Activated CD4-positive, alpha-beta T cell treated with anti-CD3 and anti-CD28 coated beads, Interleukin-2, amount 10 ng/mL, durations not matched to agents 7 days and 5 days (primary cell): ENCODE measurements at places on chromosomes 12 and 14. TPM values are rescaled to one million over a fixed set of nuclear protein-coding genes. Genes with fewer than 3 reads are reported as not detected.
A peak's percentile ranks its signal among the peaks of the same experiment; 100 is the strongest.

DNA sequence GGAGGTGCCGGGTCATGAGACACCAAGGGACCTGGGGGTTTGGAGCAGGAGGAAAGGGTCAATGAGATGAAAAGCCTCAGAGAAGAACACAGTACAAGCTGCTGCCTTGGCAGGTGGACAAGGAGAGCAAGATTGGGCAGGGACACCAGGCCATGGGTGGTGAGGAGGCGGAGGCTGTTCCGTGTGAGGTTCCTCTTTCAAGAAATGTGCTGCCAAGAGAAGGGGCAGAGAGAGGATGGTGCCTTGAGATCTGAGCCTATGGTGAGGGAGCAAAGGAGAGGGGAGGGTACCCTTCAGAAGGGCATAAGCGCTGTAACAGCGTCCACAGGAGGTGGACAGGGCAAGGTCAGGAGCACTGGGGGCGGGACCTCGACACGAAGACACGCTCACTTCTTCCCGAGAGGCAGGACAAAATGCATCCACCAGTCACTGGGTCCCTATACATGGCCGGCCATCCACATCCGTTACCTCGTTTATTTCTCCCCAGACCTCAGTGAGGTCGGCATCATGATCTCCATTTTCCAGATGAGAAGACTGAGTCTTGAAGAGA lies 100.2 kb downstream of the B4GALNT3 start:
- DNase-seq, result no peak

DNA sequence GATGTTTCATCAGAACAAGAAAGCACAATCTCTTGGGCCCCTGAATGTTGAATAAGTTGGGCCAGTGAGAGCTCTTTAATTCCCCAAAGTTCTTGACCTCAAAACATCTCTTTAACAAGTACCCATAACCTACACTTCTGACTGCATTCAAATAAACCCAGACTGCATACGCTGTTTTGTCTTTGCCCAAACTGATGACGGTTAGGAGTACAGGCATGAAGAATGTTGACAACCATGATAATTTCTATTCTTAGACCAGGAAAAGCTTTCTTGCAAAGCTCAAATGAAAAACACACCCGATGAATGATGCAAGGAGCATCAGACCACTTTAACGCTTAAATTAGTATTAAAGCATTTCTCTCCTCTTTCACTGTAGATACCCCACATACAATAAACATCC lies 11.7 kb upstream of the RAB3IP start:
- DNase-seq, result no peak

DNA sequence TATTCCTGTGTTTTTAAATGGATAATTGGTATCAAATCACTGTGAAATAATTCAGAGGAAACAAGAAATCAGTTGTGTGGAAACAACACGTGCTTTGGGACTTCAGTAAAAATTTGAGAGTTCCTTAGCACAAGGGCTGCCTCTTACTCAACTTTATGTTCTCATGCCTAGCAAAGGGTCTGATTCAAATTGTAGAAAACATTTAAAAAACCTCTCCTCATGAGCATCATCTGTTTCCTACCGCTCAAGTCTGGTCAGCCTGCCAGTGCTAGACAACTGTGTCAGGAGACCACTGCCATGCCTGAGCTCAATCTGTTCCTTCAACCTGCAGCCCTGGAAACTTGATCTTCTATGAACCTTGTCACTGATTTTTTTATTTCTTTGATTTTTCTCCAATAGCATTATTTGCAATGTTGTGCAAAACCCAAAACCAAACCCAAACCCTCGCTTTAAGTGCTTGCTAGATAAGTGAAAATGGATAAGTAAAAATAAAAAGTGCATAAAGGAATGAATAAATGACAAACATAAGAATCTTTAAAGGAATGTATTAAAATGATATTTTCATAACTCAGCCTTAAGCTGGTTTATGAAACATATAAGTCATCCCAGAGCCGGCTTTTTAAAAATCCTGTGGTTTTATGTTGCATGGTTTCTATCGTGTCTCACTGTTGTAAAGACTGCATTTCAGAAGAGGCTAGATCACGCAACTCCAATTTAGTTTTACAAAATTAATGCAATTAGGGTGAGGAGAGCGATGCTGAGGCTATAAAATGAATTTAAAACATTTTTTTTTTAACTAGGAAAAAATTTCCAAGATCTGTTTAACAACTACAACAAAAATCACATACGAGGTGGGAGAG lies 361.2 kb upstream of the PDE3A start:
- DNase-seq, result no peak

- no peak for DNase-seq
Observed at GRCh38 chr12:77745624-77746023, 85.1 kb upstream of the NAV3 start.

GRCh38 chr14:100621806-100622205 lies 34.6 kb upstream of the BEGAIN start:
- DNase-seq, result no peak

GRCh38 chr12:106508966-106509365 lies 73.8 kb upstream of the RFX4 start:
- DNase-seq, result no peak

DNA sequence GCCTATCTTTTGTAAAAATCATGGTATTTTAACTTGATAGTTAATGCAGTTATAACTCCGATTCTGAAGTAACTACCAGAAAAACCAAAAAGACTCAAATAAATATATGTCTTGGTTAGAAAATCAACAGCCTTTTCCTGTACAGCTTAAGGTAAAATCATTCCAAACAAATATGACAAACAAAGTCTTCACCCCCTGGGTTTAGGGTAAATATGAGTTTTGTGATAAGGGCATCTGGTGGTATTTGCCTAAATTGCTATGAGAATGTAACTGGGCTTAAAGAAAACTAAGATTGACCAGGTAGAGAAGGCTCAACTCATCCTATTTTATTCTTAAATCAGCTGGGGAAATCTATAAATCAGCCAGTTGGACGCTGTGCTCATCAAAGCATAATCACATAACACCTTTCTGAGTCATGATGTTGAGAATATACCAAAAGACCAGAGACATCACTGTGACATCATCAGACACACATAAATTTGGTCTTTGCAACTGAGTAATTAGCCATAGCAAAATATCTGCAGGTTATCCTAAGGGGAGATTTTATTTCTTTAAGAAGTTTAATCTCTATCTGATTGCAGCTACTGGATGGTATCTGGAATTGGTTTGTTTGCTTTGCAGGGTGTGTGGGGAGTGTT lies 133.9 kb downstream of the STXBP6 start:
- no peak for DNase-seq

GRCh38 chr14:69268763-69269162 lies 8.8 kb downstream of the GALNT16 start:
- no peak for DNase-seq

DNA sequence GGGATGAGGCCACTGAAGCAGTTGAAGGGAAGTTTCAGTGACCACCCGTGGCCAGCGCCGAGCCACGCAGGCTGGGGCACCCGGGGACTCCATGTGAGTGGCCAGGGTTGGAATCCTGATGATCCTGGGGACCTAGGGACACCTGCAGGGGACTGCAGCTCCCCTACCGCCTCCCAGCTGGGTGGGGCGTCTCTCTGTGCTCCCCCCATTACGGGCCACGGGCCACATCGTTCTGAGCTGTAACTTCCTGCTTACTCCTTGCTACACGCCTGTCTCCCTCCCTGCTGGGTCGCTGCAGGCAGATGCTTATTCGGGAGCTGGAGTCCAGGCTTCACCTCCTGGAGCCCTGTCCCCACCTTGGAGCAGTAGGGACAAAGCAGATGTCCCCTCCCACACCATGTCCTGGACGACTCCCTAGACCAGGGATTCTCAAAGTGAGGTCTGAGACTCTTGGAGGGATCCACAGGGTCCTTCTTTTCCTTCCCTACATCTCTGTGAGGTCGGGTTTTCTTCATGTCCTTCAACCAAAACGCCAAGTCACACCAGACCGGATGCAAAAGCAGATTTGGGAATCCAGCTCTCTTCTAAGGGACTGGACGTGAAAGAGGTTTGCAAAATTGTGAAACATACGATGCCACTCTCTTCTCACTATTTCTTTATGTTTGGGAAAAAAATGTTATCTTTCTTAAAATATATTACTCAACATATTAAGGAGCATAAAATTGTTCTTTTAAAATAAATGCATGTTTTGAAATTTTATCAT lies 85.9 kb upstream of the NCOR2 start:
- DNase-seq, result no peak

DNA sequence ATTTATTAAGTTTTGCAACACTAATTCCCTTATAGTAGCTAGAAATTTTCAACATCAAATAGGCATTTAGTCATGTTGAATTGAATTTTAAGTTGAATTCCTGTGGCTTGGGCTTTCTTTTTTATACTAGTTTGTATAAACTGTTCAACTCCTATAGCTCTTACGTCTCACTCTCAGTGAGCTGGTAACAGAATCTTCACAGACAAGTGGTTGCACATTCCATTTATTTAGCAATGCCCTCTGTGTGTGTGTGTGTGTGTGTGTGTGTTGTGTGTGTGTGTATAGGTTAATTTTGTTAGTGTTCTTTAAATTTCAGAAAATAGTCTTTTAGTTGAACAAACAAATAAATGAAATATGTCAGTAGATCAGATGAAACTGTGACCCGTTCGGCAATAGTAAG lies 425.0 kb downstream of the NPAS3 start:
- no peak for DNase-seq

DNA sequence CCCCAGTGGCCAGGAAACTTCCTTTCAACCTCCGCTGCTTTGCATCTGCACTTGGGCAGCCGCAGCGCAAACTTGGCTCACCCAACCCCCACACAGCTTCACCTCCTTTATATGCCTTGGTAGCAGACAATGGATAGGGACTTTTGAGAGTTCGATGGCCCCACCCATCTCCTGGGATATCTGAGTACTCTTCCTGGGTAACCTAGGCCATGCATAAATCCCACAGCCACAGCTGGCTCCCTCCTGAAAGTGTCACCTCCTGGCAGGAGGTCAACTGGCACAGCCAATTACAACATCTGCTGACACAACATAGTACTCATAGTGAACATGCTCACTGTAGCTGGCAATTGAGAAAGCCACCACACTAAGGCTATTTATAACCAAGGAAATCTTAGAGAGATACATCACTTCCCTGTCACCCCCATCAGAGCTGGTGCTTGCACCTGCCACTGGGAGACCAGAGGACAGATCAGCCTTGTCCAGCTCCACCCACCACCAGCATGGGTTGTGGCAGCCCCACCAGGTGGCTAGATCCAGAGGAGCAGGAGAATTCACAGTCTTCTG lies 410.0 kb downstream of the SYT1 start:
- DNase-seq, result no peak

- no peak for DNase-seq
Observed at GRCh38 chr12:42002563-42002962, 142.1 kb downstream of the GXYLT1 start.

OVCH1 gene
- not detected for total RNA-seq

DNA sequence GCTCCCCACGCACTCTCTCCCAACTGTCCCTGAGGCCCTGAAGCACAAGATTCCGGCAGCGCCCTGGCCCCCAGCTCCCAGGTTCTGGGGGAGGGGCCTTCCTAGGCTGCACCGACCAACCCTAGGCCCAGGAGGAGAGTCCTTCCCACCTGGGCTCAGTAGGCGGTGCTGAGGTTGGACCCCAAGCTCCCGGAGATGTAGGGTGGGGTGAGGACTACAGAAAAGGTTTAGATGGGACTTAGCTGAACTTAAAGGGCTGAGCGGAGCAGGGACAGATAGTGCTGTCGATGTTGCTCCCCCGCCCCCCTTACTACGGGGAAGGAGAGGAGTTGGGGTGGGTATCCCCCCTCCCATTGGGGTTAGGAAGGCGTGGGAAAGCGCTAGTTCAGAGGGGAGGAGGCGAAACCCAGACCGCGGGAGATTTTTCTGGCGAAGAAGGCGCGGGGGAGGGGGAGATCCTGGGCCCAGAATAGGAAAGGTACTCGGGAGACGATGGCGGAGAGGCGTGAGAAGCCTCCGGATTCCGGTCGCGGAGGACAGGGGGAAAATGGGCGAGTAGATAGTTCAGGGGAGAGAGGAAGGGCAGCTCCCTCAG lies 4.2 kb upstream of the BAZ2A start:
- peak; percentile 19 for DNase-seq

DNA sequence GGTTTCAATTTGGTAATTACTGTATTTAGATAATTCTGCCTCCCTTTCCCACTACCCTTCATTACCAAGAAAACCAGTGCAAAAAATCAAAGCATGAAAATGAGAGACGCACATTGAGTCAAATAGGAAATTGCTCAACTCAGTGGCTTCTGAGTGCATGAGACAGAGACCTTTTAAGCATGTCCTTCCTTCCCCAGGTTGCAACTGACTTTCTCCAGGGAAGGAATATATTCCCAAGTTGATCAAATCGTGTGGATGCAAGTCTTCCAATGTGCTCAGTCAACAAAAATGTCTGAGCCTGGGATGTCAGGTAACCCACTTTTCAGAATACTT lies 12.9 kb downstream of the BMP4 start:
- DNase-seq, result no peak

DNA sequence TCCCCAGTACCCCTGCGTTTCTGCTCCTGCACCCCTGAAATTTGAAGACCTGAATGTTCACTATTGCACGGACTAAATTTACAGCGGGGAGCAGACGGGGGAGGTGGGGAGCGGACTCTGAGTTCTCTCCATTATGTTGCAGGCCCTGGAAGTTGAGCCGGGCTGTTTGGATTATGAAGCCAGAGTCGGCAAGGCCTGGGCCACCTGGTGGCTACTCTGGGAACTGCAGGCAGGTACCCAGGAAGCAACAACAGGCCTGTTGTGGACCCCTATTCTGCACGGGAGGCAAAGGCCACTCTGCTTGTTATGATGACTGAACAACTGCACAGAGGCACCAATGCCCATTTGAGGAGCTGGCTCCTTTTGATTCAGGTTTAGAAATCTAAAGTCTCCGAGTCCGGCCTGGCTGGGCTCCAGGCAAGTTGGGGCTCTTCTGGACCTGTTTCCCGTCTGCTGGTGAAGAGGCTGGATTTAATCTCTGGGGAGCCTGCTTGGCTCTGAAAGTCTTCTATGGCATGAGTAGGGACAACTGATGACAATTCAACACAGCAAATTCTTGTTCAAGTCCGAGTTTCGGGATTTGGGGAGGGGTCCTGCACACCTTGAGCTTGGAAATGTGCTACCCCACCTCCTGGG lies 34.1 kb upstream of the FAM181A start:
- peak; percentile 71 for DNase-seq

DNA sequence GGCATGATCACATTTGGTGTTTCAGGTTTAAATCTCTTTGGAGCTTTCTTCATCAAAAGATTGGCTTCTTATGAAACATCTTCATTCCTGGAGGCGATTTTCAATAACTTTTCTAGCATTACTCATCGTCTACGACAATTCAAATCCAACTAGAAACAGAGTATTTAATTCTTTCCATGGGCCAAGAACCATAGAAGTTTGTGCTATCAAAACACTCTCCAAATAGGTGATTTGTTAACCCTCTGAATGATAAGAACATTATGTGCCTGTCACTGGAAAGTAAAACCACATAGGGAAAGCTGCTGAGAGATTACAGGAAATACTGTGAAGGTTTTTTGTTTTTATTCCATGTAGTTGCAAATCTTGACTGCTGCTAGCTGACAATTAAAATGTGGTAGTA lies 6.9 kb upstream of the DCN start:
- no peak for DNase-seq

GRCh38 chr12:126342866-126343265 lies 1277.6 kb downstream of the AACS start:
- no peak for DNase-seq
